ENCODE measurements at places on chromosomes 2 and 18.
A peak's percentile ranks its signal among the peaks of the same experiment; 100 is the strongest.

GRCh38 chr18:63208676-63209075 lies 110.9 kb downstream of the BCL2 start:
- DNase-seq, result no peak

DNA sequence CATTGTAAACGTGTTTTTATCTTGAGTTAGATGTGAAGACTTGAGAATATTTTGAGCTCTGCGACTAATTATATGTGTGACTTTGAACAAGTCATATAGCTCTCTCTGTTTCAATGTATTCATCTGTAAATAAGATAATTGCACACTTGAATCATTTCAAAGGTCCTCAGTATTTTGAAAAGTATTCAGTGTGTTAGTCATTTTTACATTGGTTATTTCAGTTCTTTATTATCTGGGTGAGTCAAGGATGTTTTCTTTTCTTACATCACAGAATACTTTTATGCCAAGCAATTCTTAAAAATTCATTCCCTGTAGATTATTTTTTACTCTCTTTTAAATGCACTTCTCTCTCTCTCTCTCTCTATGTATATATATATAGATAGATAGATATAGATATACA lies 1098.0 kb upstream of the ZEB2 start:
- DNase-seq, result no peak

DNA sequence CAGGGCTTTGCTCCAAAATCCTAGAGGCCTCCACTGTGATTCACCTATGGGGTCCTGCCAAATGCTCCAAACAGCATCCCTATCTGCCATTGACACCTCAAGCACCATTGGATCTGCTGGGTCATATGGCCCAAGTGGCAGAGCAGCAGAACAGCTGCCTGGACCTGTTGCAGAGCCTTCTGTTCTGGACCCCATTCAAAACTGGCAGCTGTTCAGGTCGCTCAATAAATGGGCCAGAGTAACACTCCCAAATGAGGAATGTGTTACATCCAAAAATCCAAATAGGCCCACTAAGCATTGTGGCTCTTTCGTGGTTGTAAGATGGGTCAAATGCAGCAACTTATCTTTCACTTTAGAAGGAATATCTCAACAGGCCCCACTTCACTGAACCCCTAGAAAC lies 783.6 kb downstream of the DCDC2C start:
- no peak for DNase-seq

GRCh38 chr2:106129592-106129991 lies 64.5 kb downstream of the UXS1 start:
- no peak for DNase-seq

DNA sequence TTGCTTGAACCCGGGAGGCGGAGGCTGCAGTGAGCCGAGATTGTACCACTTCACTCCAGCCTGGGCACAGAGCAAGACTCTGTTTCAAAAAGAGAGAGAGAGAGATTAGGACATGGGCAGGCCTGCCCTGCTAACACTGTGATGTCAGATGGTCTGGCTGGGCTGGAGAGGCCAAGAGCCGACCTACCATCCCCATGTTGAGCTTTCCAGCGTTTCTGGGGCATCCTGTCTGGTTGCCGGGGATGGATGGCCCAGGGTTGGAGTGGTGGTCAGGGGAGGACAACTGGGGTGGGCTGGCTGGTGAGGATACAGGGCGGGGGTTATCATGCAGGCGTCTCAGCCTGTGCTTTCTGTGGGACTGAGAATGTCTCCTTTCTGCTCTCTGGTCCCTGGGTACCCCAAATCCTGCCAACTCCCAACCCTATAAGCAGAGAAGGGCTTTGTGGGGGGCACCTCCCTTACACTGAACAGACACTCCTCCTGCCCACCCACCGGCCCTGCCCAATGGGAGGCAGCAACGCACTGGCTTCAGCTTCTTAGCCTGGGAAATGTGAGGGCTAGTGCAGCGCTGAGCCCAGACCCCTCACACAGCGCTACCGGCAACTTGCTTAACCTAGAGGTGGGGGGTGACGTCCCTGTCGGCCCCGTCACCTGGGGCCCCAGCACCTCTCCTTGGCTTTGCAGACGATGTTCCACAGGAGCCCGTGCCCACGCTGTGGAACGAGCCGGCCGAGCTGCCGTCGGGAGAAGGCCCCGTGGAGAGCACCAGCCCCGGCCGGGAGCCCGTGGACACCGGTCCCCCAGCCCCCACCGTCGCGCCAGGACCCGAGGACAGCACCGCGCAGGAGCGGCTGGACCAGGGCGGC lies 5.4 kb downstream of the SNORC start:
- DNase-seq, result peak; percentile 35

DNA sequence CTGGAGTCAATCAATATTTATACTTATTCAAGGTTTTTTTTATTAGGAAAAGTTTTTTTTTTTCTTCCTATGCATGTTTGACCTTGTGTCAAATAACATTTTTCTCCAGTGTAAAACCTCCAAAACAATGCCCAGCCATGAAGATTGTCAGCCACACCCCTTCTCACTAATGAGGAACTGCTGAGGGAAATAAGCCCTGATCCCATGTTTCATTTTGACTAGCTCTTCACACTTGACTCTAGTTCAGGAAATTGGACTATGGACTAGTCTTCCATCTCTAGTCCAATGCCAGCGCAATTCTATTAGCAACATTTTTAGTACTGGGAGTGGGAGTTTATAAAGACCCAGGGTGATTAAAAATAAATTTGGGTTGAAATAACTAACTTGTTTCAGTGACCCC lies 275.6 kb upstream of the CXCR4 start:
- no peak for DNase-seq

DNA sequence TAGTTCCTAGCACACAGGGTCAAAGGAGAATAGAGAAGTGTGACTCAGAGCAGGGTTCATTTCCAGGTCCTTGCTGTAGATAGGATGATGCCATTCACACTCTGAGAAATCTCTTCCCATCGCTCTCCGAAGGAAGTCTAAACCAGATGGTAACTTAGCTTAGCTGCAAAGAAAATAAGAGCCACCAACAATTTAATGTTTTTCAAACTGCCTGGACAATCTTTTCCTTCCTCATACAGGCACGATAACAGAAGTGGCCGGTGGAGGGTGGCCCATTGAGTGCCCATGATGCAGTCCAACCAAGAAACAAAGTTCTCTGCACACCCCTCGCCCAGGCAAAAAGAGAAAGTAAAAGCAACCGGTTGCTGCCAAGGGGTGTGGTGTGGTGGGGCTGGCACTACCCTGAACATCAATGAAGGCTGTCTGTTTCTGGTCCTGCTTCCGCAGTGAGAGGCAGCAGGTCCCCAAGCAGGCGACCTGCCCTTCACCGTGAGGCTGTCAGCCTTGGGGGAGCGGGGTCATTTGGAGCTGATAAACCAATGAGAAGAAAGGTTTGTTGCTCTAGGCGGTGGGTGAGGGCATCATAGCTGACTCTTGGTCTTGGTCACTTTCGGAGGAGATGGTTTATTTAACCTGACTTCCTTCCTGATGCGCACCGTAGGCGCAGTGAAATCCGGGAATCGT lies 105.6 kb upstream of the CD302 start:
- no peak for DNase-seq

- DNase-seq, result no peak
Measured at GRCh38 chr18:42765302-42765701, 350.2 kb downstream of the RIT2 start.

DNA sequence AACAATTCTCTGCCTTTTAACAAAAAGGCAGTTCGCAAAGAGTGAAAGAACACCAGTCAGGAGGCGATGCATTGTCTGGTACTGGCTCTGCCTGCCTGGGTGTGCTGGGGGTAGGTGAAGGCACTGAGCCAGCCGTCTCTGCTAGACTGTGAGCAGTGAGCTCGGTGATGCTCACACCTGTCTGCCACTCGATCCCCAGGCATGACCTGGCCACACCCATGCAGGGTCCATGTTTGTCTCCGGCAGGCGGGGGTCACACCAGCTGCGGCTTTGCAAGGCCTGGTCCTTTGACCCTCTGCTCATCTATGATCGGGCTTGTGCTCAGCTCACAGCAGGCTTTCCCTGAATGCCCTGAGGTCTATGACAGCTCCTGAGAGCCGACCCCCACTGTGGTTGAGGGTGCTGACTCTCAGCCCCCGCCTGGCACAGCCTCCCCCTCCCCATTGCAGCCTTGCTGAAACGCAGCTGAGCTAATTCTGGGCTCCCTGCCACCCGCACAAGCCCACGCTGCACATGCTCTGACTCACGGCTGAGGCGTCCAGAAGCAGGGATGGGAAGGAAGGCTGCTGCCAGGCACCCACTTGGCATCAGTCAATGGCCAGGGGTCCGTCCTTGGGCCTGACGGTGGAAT lies 23.7 kb downstream of the CRACDL start:
- no peak for DNase-seq

DNA sequence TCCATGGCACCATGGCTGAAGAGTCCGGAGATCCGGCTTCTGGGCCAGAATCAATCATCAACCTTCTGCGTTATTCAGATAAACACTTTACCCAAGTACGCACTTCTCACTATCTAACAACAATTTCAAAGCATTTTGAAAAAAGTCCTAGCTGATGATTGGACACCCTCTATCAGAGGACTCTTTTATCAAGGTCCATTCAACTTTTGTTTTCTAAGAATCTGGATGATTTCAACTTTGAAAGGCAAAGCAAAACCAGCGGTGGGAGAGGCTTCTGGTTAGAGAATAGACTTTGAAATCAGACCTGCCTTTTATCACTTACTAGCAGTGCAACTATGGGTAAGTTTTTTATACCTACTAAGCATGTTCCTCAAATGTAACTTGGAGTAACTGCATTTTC lies 293.6 kb upstream of the TNP1 start:
- DNase-seq, result no peak

- no peak for DNase-seq
Measured at GRCh38 chr2:115946891-115947290, 1504.5 kb downstream of the DPP10 start.

GRCh38 chr18:48629730-48630324 lies 91.0 kb downstream of the CTIF start:
- DNase-seq, result no peak

GRCh38 chr2:42754021-42754775 lies 9.7 kb downstream of the OXER1 start:
- no peak for DNase-seq

DNA sequence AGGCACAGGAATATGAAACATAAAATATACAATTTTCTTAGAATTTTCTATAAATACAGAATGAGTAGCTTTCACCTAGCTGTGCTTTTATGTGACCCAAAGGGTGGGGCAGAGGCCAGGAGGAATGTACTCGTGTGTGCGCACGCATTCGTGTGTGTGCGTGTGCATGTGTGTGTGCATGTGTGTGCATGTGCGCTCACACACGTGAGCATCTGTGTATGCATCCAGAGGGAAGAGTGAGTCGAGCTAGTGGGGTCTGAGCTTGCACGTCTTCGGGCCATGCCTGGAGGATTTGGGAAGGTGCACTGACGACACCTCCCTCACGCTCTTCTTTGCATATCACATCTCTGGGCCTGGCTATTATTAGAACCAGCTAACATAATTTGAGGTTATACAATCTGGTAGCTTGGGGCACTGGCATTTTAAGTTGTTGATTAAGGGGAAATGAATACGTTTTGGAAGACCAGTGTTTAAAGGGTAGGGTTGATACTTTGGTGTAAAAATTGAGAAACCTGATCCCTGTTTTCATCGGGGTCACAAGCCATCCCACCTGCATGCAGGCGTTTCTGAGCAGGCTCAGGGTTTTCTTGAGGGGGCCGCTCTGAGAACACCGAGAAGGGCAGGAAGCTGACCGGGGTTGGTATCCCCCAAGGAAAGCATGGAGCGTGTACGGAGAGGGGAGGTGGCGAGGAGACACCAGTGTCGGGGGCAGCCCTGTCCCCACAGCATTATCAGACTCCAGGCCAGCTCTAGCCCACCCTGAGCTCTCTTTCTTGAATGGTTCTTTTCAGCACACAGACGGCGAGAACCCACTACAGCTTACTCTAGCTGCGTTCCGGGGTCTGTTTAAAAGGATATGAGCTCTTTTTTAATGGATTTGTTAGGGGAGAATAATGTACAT lies 85.3 kb downstream of the LRRFIP1 start:
- DNase-seq, result no peak

DNA sequence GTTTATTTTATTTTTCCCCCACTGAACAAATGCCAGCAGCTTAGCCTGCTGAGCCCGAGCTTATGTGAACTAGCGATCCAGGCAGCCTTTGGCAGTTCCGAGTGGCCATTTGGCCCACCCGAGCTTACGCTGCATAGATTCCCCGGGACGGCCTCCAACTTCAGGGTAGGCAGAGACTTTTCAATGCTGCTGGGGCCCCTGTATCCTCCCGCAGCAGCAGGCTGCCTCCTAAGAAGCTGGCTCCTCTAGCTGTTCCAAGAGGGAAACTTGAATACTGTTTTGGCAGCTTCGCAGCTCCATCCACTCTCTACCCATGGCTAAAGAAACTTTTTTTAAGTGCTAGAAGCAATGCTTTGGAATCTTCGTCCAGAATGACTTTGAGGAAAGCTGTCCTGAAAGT lies 295.2 kb downstream of the SS18 start:
- DNase-seq, result peak; percentile 13

GRCh38 chr2:99180755-99181623 lies at the start of the genes MITD1 and MRPL30:
Gene MITD1 (minus strand): TSS chr2:99181058. CDS start chr2:99180981, 77 bp downstream.
Gene MRPL30 (plus strand): TSS chr2:99181184. CDS start chr2:99186204, 5,020 bp downstream.
- peak; percentile 97 for DNase-seq

GRCh38 chr2:232697059-232697806 lies at the start of gene GIGYF2:
Gene GIGYF2 (plus strand): TSS chr2:232697331. CDS start chr2:232735198, 37,867 bp downstream.
- DNase-seq, result peak; percentile 97

DNA sequence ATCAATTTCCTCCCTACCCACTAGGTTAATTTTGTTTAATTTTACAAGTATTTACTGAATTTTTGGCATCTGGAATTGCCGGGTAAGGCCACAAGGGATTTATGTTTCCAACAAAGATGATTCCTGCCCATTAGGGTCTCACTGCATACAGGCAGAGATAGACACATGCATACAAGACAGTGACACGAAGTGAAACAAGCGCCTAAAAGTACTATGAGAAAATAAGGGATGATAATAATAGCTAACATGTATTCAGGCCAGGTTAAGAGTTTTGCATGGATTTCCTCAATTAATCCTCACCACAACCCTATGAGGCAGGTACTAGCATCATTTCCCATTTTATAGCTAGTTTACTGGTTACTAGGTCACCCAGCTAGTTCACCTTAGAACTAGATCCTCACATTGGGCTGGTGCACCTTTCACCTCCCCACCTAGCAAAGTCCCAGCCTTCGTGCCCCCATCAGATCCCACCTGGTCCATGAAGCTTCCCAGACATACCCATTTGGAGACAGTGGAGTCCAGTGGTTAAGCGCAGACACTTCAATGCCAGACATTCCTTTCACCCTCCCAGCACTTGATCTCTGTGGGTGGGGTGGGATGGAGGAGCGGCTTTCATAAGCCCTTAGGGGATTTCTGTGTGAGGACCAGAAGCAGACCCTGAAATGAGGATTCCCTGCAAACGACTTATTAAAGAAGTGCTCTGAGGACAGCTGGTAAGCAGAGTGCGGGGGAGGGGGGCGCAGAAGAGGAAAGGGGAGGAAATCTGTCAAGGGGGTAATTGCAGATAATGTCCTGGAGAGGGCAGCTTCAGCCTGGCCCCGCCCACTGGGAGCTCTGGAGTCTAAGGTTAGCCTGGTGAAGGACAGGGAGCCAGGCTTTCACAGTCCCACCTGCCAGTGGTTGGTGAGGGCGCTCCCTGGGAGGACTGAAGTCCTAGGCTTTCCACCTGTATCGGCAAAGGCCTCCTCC lies 5.8 kb upstream of the DGUOK start:
- no peak for DNase-seq
